ENCODE measurements at places on chromosomes 11 and 22. TPM values are rescaled to one million over a fixed set of nuclear protein-coding genes. Genes with fewer than 3 reads are reported as not detected.

The OR52E8 gene
- total RNA-seq, result not detected

GRCh38 chr11:9170450-9170849, 79.1 kb upstream of the SCUBE2 start:
- DNase-seq, result no peak

DNA sequence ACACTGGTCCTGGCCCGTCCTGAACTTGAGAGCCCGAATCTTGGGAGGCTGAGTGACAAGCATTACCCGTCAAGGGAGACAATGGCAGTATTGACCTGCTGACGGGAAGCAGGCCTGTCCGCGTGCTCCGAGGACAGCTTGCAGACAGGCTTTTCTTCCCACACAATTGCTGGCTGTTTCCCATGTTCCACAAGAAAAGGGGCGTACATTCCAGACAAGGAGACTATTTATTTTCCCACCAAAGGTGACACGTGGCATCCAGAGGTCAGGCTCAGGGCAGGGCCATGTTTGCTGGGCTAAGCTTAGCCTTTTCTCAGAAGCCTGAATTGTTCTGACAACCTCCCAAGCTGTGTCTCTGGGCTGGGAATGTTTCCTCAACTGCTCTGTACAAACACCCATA, 86.9 kb upstream of the SPON1 start:
- no peak for DNase-seq

GRCh38 chr11:16280256-16280682, 76.1 kb downstream of the SOX6 start:
- peak; percentile 19 for DNase-seq

DNA sequence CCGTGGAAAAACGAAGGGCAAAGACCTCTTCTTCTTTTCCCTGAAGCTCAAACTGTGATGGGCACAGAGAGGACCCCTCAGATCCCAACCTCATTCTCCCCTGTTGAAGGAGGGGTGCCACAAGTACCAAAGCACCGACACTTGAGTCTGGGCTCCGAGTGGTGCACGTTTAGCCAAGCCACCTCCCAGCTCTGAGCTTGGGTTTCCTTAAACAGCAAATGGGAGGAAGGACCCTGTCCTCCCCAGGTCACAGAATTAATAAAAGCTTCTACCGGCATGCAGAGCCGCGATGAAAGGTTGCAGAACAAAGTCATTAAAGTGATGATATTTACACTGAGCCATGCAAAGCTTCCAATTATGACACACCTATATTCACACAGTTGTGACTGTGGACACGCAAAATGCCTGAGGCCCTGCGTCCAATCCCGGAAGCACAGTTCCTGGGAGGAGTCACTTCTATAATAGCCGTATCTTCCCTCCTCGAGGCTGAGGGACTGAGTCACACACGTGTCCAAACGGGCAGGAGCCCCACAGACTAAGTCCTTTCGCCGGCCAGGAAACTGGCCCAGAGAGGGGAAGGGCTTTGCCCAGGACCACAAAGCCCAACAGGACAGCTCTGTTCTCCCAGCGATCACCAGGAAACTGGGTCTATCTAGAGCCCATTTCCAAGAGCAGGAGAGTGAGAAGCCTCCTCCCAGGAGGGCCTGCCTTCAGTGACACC, 922 bp upstream of the CSNK1E start:
- DNase-seq, result peak; percentile 39

DNA sequence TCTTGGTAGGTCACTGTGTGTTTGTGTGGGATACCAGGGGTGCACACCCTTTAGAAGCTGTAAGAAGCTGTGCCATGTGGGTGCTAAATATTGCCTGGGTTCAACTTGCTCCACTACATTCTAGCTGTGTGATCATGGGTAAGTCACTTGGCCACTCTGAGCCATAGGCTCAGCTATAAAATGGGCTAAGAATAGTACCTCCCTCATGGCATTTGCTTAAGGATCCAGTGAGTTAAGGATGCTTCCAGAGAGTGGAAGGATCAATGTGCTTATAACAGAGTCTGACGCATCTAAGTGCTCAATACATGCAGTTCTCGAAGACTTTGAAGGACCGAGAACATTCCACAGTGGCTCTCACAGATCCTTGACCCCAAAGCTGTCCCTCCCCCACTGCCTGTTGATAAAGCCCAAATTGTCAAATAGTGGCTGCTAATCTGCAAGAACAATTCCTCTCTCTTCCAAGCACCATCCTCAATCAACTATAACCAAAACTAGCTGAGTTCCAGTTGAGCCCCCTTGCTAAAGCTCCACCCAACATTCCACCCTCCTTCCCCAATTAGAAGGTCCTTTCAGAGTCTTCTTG, 13.2 kb upstream of the TMPRSS6 start:
- DNase-seq, result no peak

DNA sequence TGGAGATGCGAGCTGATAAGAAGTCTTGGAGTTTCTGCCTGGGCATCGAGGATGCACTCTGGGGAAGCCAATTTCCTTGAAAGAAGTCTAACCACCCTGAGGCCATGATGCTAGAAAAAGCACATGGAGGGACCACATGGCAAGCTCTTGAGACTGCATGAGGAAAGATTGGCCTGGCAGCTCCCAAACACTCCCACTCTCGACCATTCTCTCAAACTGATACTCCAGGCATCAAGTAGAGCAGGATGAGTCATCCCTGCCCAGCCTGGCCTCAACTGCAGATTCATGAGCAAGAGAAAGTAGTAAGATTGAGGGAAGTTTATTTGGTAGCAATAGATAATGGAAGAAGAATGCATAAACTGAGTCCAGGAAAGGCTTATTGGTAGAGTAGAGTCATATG, 194.3 kb downstream of the KIF18A start:
- DNase-seq, result no peak

DNA sequence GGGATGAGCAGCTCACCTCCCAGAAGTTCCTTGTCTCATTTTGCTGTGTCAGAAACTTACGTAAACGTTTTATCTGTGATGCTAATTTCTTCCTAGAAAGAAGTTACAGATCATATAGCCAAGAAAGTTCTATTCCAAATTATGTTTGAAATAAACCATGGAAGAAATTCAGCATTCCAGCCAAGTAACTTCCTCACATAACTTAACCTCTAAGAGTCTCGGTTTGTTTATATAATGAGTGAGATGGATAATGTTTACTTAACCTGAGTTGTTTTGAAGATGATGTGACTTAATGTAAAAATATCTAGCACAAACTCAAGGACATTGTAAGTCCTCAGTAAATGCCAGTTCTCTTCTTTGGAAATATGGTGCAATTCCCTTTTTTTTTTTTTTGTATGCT, 8.9 kb upstream of the MUC15 start:
- no peak for DNase-seq

DNA sequence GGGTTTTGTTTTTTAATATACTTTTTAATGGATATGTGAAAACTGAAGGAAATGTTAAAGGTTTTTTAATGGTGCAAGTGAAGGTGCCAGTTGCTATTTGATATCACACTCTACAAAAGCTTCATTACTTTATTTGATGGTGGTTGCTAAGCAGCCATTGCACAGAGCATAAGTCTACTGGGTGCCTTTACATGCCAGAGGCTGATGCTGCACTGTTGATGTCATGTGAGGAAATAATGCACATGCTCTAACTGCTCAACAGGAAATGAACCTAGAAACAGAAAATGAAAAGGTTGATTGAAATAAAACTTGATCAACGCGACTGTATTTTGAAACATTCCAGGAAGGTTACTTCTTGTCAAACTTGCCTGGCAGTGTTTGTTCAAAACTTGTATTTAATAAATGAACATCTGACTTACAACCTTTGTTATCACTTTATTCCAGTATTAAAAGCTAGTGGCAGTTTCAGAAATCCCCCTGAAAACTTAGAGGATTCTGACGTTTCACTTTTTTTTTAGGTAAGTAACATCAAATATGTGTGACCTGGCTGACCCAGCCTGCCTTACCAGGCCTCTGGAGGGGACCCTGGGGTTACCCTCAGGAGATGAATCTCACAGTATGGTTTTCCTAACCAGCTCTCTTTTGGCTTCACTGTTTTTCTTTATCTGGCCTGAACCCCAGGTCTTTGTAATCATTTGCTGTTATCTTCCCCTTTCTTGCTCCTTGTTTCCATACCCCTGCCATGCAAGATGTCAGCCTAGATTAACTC, 2.4 kb upstream of the ATP5MG start:
- DNase-seq, result no peak

- DNase-seq, result peak; percentile 61
Measured at GRCh38 chr11:130817330-130817944, 98.8 kb downstream of the SNX19 start.

DNA sequence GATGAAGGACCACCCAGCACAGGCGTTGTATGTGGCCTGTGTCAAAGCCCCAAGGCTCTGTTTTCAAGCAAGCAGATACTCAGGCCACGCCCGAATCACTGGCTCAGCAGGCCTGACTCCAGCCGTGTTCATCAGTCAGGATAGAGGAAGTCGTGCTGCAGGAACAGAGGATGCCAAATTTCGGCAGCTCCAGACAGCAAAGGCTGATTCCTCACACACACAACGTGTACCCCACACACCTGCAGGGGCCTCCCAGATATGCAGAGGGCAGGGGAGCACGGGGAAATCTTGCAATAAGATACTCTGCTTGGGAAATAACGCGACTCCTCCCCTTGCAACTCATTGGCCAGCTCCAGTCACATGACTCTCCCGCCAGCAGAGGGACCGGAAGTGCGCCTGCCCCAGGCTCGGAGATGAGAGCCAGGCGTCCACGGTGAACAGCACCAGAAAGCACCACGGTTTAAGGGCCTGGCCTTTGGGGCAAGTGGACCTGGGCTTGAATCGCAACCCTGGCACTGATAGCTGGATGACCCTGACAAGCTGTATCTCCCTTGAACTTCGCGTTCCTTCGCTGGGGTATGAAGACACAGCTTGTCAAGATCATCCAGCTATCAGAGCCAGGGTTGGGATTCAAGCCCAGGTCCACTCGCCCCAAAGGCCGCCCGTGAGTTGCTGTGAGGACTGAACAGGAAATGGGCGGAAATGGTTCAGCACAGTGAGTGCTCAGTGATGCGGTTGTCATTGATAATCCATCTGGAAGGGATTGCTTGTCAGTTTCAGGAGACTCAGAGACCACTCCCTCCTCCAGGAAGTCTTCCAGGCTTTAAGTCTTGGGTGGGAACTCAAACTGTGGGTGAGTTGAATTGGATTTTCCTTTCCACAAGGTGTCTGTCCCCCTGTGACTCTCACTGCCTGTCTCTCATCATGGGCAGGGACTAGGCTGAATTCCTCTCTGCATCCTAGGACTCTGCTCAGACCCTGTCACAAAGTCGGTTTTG, 88.5 kb downstream of the MYEOV start:
- peak; percentile 3 for DNase-seq

DNA sequence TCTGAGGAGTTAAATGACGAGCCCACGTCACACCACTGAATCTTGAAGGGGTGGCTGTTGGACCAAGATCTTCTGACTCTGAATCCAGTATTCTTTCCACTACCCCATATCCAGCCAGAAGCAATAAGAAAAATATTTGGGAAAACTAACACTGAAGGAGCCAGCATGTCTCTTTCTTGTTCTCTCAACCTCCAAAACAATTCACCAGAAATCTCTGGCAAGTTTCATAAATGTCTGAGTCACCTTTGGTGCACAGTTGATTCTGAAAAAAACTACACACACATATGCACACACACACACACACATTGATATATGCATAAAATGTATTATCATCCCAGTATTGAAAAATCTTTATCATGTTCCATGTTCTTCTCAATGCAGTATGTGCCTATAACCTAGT, 104.3 kb upstream of the BLID start:
- DNase-seq, result no peak

GRCh38 chr11:13111813-13112130, 102.7 kb downstream of the RASSF10 start:
- no peak for DNase-seq

DNA sequence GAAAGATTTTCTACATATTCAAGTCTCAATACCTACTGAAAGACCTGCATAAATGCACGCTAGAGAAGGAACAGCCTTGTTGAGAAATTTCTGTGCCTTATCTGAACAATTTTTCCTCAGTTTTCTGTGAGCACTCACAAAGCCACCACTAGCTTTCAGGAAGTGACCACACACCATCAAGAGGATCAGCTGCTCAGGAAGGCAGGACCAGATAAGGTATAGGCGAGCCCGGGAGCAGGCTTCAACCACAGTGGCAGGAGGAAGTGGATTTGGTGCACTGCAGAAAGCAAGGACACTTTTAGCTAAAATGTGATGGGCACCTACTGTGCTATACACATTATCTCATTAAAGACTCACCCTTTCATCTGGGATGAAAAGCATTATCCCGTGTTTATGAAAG, 220.8 kb downstream of the RAB38 start:
- no peak for DNase-seq

GRCh38 chr11:93194673-93195291, 3.0 kb downstream of the SLC36A4 start:
- DNase-seq, result no peak

DNA sequence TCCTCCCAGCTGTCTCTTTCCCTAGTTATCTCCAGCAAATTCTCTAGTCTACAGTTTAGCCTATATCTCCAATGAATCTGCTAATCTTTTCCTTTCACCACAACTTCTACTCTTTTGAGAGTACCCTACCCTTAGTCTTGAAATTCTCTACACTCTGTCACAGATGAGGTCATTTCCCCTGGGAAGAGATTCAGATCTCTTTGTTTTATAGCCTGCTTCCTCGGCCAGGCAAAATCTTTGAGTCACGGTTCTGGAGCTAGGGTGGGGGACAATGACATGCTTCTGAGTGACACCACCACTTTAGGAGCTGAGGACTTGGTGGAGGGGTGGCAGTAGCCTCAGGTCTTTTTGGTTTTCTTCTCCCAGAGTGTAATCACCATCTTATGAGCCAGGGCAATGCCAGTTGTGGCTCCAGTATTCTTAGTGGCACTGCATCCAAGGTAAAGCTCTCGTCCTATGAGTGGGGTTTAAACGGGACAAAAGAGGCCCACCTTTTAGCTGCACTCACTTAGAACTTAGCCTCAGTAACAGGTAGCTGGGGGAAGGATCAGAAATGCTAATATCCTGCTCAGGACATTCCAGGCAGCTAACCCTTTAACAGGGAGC, 98.5 kb upstream of the RRM1 start:
- no peak for DNase-seq

All from skin of body (tissue), 3 donors.